ENCODE measurements at places on chromosomes 2 and 18. TPM values are rescaled to one million over a fixed set of nuclear protein-coding genes. Genes with fewer than 3 reads are reported as not detected.
A peak's percentile ranks its signal among the peaks of the same experiment; 100 is the strongest.

MATN3 gene
- 1.1 TPM for total RNA-seq

PROKR1 gene
- 2.0 TPM for total RNA-seq

RBM43 gene
- 2.8 TPM for total RNA-seq

SDC1 gene
- total RNA-seq: 9.0 TPM

TMEM37 gene
- total RNA-seq: not detected

GRCh38 chr2:101858246-101858645, 133.5 kb upstream of the IL1R2 start:
- no peak for DNase-seq

- peak; percentile 5 for DNase-seq
Observed at GRCh38 chr2:175823002-175823706, 178.9 kb downstream of the LNPK start.

DNA sequence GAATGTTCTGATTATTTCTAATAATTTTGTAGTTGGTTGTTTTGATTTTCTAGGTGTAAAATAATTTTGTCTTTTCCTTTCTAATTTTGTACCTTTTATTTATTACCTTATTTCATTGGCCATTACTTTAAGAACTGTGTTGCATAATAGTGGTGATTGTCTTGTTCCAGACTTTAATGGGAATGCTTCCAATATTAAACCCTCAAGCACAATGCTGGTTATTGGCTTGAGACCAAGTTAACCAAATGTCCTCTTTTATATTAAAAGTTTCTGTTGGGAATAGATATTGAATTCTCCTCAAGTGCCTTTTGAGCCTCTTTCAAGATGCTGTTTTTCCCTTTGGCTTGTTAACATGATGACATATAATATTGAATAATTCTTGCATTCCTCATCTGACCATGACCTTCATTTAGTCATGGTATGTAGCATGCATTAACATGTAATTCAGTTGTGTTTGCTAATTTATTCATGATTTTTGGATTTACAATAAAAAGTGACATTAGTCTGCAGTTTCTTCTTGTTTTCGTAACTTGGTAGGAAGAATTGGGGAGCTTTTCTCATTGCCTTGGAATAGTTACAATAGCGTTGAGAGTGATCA, 141.7 kb downstream of the DIS3L2 start:
- DNase-seq: no peak

DNA sequence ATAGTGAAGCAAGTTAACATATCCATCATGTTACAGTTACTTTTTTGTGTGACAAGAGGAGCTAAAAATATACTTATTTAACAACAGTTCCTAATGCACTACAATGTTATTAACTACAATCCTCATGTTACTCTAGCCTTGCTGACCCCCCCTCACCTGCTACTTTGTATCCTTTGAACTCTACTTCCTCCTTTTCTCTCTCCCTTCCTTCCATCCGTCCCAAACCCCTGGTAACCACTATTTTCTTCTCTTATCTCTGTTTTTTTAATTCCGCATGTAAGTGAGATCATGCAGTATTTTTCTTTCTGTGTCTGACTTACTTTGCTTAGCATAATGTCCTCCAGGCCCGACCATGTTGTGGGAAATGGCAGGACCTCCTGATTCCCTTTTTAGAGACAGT, 59.4 kb downstream of the NPAS2 start:
- no peak for DNase-seq

- no peak for DNase-seq
Observed at GRCh38 chr18:51235009-51235789, 37.7 kb upstream of the MEX3C start.

DNA sequence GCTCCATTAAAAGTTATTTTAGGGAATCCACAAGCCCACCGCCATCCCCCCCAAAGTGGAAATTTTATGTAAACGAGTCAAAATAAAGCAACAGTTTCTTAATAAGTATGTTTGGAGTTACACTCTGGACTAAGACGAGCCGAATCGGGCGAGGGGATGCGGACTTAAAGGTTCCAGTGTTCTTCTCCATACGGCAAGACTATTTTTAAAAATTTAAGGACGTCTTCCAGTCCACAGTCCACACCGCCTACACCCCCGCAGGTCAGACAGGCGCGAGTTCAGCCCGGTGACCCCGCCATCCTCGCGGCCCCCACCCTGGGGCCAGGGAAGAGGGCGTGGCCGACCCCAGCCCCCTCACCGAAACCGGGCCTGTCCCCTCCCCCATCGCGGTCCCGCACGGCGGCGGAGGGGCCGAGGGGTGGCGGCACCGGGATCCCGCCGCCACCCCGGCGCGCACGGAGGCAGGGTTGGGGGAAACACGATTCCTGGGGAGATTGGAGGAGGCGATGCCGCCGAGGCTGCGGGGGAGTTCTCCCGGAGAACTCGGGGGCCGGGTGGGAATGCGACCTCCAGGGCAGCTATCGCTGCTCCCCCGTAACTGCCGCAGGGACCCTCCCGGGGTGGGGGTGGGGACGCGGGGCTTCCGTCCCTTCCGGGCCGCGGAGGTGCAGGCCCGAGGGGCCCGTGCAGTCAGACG, 24.5 kb upstream of the SMAD7 start:
- no peak for DNase-seq

DNA sequence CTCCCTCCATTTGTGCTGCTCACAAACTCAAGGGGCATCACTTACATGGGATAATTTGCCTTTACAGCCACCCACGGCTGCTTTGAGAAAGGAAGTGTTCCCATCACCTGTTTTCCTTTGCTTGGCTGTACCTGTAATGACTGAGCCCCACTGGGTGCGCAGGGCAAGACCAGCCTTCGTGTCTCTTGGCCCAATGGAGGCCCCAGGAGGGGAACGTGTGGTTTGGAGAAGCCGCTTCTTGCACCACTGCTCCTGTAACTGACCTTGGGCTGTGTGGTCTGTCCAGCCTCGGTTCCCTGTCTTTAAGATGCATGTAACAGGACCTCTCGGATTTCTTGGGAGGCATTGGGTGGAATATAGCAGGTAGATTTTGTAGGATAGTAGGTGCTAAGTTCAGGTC, 41.1 kb downstream of the LDLRAD4 start:
- no peak for DNase-seq
